ENCODE measurements at places on chromosomes 6 and 20.

DNA sequence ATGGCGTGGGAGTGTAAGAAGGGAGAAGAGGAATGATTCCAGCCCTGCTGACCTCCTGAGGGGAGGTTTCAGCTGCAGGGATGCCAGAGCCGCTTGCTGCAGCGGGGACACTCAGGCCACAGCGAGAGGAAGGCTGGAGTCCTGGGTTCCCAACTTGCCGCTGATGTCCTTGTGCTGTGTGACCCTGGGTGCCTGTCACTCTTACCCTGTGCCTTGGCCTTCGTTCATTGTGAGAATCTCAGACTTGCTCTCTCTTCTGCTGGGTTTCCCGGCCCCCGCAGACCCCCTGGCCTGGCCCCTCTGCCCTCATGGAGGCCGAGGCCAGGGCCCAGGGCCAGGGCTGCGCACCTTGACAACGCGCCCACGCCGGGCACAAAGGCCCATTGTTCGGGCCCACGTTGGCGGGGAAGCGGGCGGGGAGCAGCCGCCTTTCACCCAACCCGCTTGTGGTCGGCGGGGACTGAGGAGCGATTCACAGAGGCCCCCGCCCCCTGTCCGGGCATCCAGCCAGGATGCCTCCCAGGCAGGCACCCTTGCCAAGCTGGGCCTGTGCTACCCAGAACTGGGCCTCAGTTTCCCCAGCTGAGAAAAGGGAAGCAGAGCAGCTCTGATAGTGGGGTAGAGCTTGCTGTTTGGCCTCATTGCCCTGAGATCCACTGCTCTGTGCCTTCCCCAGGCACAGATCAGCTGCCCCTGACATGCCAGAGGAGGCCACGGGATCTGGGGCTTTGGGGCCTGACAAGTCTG lies 52.4 kb downstream of the CEBPB start:
- no peak for DNase-seq

- DNase-seq = no peak
Observed at GRCh38 chr6:169849396-169849795, 98.0 kb downstream of the ERMARD start.

DNA sequence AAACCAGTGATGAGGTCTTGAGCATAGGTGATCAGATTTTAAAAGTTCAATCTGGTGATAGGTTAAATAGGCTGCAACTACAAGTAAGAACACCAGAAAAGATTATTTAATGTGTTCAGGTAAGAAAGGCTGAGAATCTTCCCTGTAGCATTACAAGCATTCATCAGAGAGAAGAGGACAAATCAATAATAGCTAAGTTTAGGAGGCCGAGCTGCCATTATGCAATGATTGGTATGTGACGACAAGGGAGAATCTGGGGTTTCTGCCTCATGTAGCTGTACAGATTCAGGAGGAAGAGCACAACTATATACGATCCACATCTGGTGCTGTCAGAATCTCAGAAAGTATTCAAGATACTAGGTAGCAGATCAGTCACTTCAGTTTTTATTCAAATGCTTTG lies 21.9 kb downstream of the MLIP start:
- DNase-seq = no peak

GRCh38 chr6:22184371-22184770 lies 112.5 kb downstream of the PRL start:
- no peak for DNase-seq

DNA sequence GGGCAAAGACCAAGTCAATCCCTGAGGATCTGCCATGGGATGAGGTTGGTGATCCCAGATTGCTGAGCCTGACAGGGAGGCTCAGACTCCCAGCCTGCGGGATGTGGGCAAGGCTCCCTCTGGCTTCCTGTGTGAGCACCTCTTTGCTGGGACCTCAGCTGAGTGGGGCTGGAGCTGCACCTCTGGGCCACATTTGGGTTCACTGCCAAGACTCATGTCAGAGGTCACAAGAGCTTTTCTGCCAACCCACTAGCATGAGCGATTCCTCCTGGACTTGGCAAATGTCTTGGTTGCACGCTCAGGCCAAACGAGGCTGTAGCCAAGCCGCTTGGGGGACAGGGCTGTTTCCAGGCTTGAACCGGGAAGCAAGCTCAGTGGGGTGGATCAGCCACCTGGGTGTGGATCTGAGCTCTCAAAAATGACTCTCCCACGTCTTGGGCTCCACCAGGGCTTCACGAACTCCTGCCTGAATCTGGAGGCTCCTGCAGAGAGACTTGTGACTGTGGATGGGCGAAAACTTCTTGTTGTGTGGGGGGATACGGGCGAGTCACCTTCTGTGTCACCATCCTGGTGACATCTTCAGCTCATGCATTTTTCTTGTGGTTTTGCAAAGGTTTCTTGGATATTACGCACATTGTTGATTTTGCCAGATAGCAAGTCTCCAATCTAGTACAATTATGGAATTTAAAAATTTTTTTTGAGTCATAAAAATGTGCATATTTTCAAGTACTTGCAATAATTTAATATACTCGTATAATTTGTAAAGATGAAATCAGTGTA lies 359.5 kb downstream of the CDH4 start:
- peak; percentile 8 for DNase-seq

GRCh38 chr6:79048611-79049010 lies 29.4 kb downstream of the PHIP start:
- peak; percentile 37 for DNase-seq

- DNase-seq = no peak
Observed at GRCh38 chr6:130138909-130139242, 83.9 kb downstream of the SAMD3 start.

GRCh38 chr6:17101422-17102257 lies at the start of gene STMND1:
STMND1 (plus strand) TSS chr6:17102050; CDS start chr6:17102258, 208 bp downstream.
- DNase-seq = peak; percentile 38

- DNase-seq = no peak
Observed at GRCh38 chr6:156849806-156850205, 72.6 kb downstream of the ARID1B start.

GRCh38 chr20:41160686-41161085 lies 23.3 kb downstream of the PLCG1 start:
- no peak for DNase-seq

DNA sequence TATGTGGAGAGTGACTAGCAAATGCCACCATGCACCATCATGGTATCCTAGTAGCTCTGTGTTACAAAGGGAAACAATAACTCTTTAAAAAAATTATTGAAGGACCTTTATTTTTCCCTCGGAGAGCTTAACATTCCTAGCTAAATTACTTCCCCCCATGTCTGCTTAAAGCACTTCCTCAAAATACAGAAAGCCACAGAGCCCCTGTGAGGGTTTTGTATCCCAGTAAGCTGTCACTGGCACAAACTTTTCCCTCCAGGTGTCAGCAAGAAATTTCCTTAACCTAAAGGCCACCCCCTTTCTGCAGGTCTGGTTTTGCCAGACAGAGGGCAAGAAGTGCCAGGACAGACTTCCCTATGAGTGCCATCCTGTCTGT lies 340.0 kb upstream of the PRDM1 start:
- DNase-seq = no peak

DNA sequence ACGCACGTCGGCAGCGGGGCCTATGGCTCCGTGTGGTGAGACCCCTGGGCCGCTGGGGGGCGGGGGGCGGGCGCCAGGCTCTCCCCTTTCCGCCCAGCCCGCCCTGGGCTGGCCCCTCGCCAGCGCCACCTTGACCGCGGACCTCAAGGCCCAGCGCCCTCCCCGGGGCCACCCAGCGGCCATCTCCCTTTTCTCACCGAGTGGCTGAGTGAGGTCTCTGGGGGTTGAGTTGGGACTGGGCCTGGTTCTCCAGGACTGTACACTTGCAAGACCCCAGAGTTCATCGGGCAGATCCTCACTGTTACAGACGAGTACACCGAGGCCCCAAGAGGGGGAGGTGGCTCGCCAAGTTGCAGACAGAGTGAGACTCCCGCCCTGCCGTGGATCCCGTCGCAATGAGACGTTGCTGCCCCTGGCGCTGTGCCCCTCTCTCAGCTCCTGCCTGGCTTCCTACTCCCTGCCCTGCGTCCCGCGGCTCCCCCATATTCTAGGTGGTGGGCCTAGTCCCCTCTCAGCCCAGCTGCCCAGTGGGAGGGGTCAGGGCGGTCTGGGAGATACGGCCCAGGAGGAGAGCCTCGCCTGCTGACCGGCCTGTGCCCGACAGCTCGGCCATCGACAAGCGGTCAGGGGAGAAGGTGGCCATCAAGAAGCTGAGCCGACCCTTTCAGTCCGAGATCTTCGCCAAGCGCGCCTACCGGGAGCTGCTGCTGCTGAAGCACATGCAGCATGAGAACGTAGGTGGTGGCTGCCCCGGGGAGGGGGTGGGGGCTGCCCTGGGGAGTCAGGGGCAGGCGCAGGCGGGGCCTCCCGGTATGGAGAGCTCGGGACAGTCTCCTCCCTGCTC lies 576 bp downstream of the MAPK13 start:
- no peak for DNase-seq

DNA sequence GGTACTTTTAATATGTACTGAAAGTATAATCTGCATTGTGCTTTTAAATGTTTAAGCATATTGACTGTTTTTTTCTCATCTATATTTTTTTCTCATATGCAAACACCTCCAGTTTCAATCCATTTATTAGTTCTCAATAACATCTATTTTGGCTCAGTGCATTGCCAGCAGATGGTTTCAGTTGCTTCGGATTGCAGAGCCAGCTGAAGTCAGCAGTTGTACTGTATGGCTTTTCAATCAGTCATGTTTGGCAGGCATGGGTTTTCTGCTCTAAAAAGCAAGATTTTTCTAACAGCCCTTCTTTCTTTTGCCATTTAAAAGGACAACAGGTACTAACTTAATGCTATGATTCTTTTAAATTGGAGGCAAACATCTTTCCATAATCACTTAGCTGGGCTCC lies 121.2 kb downstream of the CD109 start:
- no peak for DNase-seq

- no peak for DNase-seq
Observed at GRCh38 chr6:9985481-9985880, 429.4 kb downstream of the TFAP2A start.

GRCh38 chr6:41367700-41368099 lies 32.3 kb downstream of the NCR2 start:
- DNase-seq = peak; percentile 39

DNA sequence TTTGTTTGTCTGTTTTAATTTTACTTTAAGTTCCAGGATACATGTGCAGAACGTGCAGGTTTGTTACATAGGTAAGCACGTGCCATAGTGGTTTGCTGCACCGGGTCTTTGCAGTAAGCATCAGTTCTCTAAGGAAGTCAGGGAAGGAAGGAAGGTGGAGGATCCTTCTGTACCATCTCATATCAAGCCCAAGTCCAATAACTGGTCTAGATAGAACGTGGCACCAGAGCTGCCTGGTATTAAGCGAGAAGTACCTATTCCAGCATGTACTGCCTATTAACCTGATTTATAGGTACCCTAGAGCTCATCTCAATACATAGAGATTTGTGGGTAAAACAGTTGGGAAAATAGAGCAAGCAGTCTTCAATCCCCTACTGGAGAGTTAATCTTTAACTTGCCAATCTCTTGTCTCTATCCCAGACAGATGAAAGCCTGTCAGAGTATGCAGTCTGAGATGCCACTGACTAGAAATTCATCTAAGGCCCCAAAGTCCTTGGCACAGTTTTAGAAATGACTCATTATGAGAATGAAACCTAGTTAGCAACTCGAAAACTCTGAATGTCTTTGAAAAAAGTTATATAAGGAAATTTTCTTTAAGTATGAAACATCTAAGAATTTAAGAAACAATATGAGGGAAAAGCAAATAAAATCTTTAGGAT lies 144.9 kb downstream of the TFAP2A start:
- DNase-seq = peak; percentile 31

DNA sequence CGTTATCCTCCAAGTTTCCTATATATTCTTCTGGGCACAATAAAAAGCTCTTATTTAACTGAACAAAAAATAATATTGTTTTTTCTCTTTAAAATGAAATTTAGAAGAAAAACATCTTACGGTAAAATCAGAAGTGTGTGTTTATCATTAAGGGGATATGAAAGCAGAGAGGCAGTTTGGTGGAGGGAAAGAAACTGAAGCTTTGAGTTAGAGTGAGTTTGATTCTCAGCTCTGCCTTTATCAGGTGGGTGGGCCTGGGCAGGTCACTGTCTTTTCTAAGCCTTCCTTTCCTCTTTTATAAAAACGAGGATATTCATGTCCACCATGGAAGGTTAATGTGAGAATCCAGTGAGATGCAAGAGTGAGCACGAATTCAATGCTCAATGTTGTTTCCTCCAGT lies 379.8 kb upstream of the CNR1 start:
- DNase-seq = no peak

GRCh38 chr20:43988867-43989266 lies 74.2 kb downstream of the TOX2 start:
- DNase-seq = no peak

GRCh38 chr6:116300566-116300965 lies 20.8 kb upstream of the TSPYL1 start:
- DNase-seq = no peak

DNA sequence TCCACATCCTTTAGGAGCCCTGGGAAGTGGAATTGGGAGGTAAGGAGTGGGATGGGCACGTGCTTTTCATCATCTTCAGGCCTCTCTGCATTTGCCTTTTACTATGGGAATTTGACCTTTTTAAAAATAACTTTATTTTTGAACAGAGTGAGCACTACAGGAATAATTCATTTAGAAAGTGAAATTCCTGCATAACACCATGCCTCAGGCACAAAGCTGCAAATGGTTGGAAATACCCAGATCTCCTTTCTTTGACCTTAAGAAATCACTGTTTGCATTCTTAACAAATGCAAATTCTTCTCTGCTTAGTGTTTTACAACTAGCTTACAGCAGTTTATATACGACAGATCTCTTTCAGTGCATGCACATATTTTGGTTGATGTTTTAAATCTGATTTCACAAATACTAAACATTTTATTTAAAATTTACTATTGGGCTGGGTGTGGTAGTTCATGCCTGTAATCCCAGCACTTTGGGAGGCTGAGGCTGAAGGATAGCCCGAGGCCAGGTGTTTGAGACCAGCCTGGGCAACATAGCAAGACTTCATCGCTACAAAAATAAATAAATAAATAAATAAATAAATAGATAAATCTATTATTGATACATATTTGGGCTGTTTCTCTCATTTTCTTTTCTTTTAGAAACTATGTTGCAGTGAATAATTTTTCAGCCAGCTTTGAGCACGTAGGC lies 24.5 kb downstream of the CST8 start:
- no peak for DNase-seq

DNA sequence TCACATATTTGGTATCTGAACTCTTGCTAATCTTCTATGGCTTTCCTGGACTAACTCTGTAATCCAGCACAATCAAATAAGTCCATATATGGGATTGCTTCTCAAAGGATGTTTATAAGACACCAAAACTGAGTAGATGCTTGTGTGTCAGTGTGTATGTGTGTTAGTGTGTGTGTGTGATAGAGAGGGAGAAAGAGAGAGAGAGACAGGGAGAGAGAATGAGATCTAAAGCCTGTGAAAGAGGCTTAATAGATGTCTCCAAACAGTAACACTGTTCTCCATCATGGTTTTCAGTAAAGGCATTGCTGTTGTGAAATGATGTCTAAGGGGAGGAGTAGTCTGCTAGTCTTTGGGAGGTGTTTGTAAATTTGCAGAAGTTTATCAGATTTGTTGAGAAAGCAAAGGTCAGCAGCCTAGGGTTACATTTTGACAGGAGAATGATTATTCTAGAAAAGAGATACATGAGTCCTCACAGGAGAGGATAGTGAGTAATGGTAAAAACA lies 73.9 kb upstream of the MLIP start:
- DNase-seq = no peak
